ENCODE measurements at places on chromosomes 6 and 20.

GRCh38 chr6:161235776-161236633 lies 37.9 kb downstream of the AGPAT4 start:
- no peak for DNase-seq

- no peak for DNase-seq
Observed at GRCh38 chr20:17845701-17846475, 122.7 kb downstream of the SNX5 start.

GRCh38 chr6:159806021-159806458 lies 6.0 kb downstream of the PNLDC1 start:
- peak; percentile 13 for DNase-seq

GRCh38 chr20:58054082-58054779 lies 174.2 kb downstream of the ANKRD60 start:
- DNase-seq = no peak

- no peak for DNase-seq
Observed at GRCh38 chr6:128899341-128900050, 16.6 kb downstream of the LAMA2 start.

GRCh38 chr6:111804627-111805235 lies 68.5 kb downstream of the FYN start:
- DNase-seq = peak; percentile 84

DNA sequence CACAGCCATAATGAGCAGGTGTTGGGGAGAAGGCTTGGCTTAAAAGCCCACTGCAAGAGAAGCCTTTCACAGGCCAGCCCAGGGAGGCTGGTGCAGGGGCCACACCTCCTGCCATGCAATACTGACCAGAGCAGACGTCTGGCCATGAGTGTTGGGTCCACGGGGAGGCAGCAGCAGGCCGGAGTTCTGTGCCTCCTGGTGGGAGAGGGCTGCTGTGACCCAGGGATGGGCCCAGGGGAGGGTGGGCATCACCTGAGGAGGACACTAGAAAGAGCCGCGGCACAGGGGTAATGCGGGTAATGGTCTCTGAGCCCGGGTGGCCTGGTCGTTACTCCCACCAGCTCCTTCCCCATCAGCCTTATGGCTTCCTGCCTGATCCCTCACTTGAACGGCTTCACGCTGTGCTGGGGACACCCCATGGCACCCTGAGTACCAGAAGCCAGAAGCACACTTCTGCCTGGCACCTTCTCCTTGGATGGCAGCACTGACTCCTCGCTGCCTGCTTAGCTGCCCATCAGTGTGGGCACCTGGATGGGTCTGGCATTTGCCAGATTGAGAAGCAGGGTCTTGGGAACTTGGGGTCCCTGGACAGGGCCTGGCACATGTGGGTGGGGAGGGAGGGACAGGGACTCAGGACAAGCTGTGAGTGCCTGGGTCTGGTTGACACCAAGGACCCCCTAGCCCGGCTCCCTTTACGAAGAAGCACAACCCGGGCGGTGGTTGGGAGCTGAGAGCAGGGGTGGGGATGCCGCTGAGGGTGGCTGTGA lies 108.8 kb downstream of the ASXL1 start:
- no peak for DNase-seq

- no peak for DNase-seq
Observed at GRCh38 chr20:45448270-45448669, 21.3 kb upstream of the WFDC2 start.

DNA sequence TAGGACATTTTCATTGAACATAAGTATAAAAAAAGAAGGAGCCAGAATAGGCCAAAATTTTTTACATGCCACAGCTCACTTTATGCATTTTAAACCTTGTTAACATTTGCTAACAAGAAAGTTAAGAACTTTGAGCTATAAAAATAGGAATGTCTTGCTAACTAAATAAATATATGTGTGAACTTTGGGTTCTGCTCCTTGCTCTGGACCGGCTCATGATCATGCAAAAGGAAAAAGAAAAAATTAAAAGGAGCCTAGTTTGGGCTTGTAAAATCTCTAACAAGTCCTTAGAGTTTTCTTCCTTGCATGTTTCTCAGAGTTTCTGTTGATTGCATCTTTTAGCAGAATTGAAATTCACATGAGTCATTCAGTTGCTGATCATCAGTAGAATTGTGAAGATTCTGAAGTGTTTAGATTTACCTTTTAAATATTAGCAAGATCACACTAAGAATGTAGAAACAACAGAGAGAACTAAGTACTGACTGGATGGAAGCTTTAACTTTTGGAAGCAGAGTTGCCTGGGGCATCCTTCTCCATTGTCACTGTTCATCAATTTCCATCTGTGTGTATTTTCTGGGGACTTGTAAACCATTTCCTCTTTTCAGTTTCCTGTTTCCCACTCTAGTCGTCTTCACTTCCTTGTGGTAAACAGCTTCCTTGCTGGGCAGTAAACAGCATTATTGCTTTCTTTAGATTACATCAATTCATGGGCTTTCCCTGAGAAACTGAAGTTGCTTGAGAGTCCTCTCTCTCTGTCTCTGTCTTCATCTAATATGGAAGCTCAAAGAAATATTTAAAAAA lies 458.4 kb upstream of the BTBD3 start:
- no peak for DNase-seq

DNA sequence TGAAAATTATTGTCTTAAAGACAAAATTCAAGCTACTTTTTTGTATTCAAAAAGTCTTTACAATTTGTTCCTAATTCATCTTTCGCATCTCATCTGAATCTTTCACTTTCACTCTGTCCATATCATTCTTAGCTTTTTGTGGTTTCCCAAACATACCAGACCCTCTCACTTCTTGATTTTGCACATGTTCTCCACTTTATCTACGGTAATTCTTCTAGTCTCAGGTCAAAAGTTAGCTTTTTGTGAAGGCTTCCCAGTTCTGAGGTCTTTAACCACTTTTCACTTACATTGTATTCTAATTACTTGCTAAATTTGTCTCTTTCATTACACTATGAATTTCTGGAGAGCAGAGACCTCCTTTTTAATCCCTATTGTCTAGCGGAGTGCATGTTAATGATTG lies 34.6 kb upstream of the EPHA7 start:
- no peak for DNase-seq

DNA sequence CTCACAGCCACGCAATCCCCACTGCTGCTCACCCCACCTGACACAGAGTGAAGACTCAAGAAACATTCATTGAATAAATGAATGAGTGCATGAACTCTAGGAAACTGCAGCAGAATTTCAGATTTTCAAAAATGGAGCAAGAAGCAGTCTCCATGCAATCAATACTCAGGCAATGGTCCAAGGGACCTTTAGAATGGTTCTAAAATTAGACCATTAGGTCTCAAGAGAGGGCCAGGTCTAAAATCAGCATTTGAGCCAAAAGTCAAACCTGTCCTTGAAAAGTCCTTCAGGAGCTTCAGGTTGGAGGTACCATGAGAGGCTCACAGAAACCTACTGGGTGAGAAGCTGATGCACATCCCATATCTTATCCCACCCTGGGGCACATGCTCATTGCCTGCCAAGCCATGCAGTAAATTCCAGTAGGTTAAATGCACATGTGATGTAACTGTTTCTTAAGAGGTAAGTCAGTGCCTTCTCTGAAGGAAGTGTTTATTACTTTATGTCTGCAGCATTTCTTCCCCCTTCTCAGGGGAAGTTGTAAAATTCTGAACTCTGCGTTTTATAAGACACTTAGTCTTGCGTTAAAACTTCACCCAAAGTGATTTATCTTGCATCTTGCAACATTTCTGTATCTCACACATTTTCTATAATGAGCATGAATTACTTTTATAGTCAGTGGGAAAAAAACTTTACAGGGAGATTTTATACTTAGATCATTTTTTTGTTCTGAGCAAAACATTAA lies 126.6 kb downstream of the ADAT2 start:
- no peak for DNase-seq

DNA sequence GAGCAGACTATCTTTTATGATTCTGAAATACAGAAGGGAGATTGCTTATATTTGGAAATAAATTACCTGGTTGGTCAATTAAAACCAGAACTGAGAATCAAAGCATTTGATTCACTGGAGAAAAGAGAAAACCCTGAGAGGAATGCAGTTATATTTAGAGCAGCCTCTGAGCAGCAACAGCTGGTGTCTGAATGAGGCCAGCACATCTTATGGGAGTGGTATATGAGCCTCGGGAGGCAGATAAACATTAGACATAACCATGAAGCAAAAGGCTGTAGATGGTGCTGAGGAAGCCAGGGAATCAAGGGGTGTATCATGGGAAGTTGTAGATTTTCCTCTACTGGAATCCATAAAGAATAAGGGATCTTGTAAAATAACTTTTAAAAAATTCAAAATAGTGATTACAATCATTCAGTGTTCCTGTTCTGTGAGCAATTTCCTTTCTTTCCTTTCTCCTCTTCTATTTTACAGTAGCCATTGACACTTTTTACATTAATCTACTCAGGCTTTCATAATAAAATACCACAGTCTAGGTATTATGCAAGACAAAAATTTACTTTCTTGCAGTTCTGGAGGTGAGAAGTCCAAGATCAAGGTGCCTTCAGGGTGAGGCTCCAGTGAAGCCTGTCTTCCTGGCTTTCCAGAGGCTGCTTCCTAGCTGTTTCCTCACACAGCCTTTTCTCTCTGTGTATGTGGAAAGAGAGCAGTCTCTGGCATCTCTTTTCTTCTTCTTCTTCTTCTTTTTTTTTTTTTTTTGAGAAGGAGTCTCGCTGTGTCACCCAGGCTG lies 32.8 kb upstream of the ENPP5 start:
- DNase-seq = no peak

GRCh38 chr20:10799735-10800134 lies 125.9 kb upstream of the JAG1 start:
- DNase-seq = no peak

- peak; percentile 58 for DNase-seq
Observed at GRCh38 chr6:7691675-7692452, 34.0 kb upstream of the BMP6 start.

DNA sequence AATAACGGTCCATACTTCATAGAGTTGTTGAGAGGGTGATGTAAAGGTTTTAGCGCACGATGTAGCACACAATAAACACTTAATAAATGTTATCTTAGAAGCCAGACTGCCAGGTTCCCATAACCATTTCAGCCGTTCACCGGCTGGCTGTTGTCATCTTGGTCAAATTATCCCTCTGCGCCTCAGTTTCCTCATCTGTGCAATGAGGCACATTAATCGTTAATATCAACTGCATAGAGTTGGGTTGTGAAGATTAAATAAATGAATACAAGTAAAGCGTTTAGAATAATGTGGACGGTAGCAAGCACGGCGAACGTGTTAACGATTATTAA lies 432 bp upstream of the PSMF1 start:
- no peak for DNase-seq

- DNase-seq = no peak
Observed at GRCh38 chr6:148954934-148955333, 208.1 kb downstream of the UST start.

- no peak for DNase-seq
Observed at GRCh38 chr6:56231827-56232226, 15.6 kb downstream of the COL21A1 start.

- DNase-seq = no peak
Observed at GRCh38 chr6:14273191-14273590, 155.6 kb downstream of the CD83 start.

DNA sequence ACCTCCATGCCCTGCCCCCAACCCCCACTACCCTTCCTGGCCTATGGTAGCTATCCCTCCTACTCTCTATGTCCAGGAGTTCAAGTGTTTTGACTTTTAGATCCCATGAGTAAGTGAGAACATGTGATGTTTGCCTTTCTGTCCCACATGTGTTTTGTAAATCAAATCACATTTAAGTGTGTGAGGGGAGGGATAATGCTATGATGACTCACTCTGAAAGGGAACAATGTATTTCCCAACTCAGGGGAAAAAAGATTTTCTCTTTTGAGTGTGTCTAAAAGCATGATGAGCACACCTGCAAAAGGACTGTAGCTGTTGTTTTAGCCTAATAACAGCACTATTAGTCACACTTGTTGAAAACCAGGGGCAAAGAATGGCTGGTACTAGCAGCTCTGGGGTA lies 193.7 kb downstream of the GJA10 start:
- DNase-seq = no peak

DNA sequence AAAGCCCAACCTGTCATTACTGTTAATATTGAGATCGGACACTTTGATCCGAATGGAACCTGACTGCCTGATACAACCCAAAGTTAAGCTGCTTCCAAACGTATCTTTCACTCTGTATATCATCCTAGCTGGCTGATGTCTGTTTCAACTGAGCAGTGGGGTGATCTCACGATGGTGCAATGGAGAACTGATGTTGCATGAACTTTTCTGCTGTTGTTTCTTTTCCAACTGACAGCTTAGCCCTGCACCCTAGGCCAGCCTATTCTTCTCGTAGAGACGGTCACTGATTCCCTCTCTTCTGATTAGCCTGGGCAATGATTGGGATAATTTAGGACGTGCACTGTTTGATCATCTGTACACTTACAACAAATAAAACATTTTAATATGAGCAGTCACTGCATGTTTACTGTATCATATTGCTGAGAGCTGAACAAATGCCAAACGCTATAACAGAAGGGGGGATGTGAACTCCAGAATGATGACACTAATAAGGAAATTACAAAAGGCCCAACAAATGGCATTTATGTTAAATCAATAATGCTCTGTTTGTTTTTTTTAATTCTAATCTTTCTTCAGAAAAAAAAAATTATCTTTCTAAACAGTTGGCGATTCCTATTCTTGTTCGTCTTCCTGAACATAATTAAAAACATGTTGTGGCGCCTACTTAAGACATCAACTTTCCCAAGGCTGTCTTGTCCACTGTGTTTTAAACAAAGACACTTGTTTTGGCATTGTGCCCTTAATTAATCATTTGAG lies 184.8 kb downstream of the ZNF217 start:
- no peak for DNase-seq

DNA sequence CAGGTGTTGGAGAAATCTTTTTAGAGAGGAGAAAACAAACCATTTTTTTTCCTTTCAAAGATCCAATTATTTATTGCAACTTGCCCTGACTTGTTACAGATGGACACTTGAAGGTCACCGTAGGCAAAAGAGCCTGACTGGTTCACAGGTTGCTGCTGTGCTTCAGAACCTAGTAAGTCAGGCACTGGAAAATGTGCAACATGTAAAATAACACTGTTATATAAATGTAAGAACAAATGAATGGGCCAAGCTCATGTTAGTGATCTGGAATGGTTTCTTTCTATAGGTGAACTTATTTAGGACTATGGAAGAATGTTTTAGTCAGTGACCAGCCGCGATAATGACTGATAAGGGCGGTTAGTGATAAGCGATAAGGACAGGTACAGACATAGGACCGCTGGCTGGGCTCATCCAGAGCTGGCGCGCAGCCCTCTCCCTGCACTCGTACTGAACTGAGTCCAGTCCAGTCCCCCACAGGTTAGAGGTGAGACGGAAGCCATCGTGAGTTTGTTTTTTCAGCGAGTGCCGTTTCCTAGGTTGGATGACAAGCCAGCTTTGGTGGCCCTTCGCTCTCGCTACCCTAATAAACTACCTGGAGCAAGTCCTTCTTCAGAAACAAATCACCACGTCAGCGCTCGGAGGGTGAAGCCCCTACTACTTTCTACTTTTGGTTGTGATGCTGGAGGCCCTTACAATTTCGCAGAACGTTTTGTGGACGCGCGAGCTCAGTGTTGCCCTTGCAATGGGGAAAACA lies 94.4 kb upstream of the PRDM1 start:
- DNase-seq = no peak

GRCh38 chr6:107540465-107540857 lies 50.5 kb downstream of the SOBP start:
- DNase-seq = no peak

- DNase-seq = no peak
Observed at GRCh38 chr20:39248862-39249485, 286.8 kb downstream of the DHX35 start.

Measured in RCC 7860 (cell line).